ENCODE measurements at places on chromosomes 4 and X. TPM values are rescaled to one million over a fixed set of nuclear protein-coding genes. Genes with fewer than 3 reads are reported as not detected.
A peak's percentile ranks its signal among the peaks of the same experiment; 100 is the strongest.

GRCh38 chr4:55329012-55329411, 17.0 kb upstream of the SRD5A3 start:
- no peak for DNase-seq
- no peak overlapping the region for H3K27ac ChIP-seq
- peaks cover 9% of the 10 kb centered on the region for H3K4me1 ChIP-seq
- no peak overlapping the region for H3K4me3 ChIP-seq
- H3K27me3 ChIP-seq: peaks cover 6% of the 10 kb centered on the region
- peaks cover 4% of the 10 kb centered on the region for H3K36me3 ChIP-seq

DNA sequence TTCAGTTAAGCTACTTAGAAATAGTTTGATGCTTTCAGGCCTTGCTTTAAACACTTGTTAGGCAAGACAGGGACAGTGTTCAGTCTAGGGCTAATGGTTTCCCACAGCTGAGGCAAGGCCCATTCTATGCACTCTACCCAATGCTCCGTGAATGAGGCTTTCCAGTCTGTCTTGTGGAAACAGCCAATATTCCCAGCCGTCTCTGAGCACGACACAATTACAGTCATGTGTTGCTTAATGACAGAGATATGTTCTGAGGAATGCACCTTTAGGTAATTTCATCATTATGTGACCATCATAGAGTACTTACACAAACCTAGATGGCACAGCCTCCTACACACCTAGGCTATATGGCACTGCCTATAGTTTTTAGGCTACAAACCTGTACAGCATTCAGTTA, 9.5 kb upstream of the FAM200B start:
- H3K27ac ChIP-seq: no peak overlapping the region
- H3K4me1 ChIP-seq: peaks cover 6% of the 10 kb centered on the region
- H3K4me3 ChIP-seq: no peak overlapping the region
- H3K36me3 ChIP-seq: peaks cover 3% of the 10 kb centered on the region
- DNase-seq: no peak

Gene GPR34
- 0.51 TPM for total RNA-seq

- H3K4me3 ChIP-seq: no peak overlapping the region
- no peaks in the 10 kb centered on the region for H3K27me3 ChIP-seq
- peaks cover 3% of the 10 kb centered on the region for H3K4me1 ChIP-seq
- H3K27ac ChIP-seq: no peak overlapping the region
Measured at GRCh38 chr4:171644430-171645057, 168.7 kb upstream of the GALNTL6 start.

Gene MAGED4
- total RNA-seq: 0.96 TPM

Gene STAP1
- total RNA-seq: 22.0 TPM

GRCh38 chr4:112889619-112890527, 159.6 kb upstream of the ANK2 start:
- H3K27ac ChIP-seq: no peak overlapping the region
- H3K4me3 ChIP-seq: no peak overlapping the region
- DNase-seq: no peak
- no peaks in the 10 kb centered on the region for H3K4me1 ChIP-seq

GRCh38 chr4:52094376-52095145, 43.5 kb downstream of the SPATA18 start:
- H3K27ac ChIP-seq: no peak overlapping the region
- no peaks in the 10 kb centered on the region for H3K36me3 ChIP-seq
- H3K27me3 ChIP-seq: peaks cover 23% of the 10 kb centered on the region
- no peak for DNase-seq

Gene GLUD2
- 0.26 TPM for total RNA-seq

DNA sequence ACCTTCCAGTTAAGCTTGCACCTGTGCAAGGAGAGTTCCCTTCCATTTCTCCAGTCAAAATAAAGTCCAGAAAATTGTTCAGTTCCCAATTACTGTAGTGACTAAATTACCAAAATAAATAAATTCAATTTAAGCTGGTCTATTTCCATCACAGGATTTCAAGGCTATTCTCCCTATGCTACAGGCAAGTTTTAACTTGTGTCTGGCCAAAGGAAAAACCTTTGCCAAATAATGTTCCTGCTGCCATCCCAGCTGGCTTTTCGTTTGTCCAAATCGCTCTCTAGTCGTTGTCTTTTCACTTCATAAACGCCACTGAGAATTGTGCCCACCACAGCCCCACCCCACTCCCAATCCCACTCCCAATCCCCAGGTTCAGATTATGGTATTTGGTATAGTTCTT, 2.4 kb downstream of the KCTD8 start:
- peaks cover 46% of the 10 kb centered on the region for H3K27me3 ChIP-seq
- peaks cover 22% of the 10 kb centered on the region for H3K4me1 ChIP-seq
- no peak overlapping the region for H3K27ac ChIP-seq
- DNase-seq: no peak
- H3K36me3 ChIP-seq: no peaks in the 10 kb centered on the region
- H3K4me3 ChIP-seq: peak overlapping the region; percentile 8

DNA sequence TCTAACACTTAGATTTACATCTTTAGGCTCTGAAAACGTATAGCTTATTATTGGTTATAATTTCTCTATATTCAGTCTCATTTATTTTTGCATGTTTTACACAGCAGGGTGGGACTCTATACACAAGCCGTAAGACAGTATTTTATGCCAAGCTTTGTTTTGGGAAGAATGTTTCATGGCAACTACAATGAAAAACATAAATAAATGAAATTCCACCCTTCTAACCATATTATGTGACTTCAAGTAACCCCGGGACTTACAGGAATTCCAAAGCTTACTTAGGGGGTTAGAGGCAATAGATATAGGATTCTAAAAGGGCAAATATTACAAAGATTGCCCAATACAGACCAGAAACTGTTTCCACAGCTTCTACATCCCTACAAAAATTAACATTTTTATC, 370.9 kb downstream of the PRR32 start:
- no peaks in the 10 kb centered on the region for H3K4me1 ChIP-seq
- no peak for DNase-seq
- H3K4me3 ChIP-seq: no peak overlapping the region
- H3K27ac ChIP-seq: no peak overlapping the region
- H3K36me3 ChIP-seq: no peaks in the 10 kb centered on the region

Gene STAG2
- 89.5 TPM for total RNA-seq

- H3K27ac ChIP-seq: no peak overlapping the region
- H3K36me3 ChIP-seq: no peaks in the 10 kb centered on the region
- H3K27me3 ChIP-seq: peaks cover 8% of the 10 kb centered on the region
- H3K4me1 ChIP-seq: no peaks in the 10 kb centered on the region
- no peak for DNase-seq
Measured at GRCh38 chrX:37075892-37076595, 67.9 kb downstream of the FAM47C start.

- H3K4me3 ChIP-seq: peak within 1 kb of the TSS; percentile 56
- H3K27me3 ChIP-seq: no peaks in the 10 kb centered on the region
- H3K4me1 ChIP-seq: peaks cover 35% of the 10 kb centered on the region
- H3K27ac ChIP-seq: peak within 1 kb of the TSS; percentile 70
Measured at GRCh38 chr4:153204247-153204671, at the start of gene TRIM2. Gene TRIM2, plus strand, starts transcription at chr4:153204443. Its CDS starts 88 bp downstream, at chr4:153204531.

DNA sequence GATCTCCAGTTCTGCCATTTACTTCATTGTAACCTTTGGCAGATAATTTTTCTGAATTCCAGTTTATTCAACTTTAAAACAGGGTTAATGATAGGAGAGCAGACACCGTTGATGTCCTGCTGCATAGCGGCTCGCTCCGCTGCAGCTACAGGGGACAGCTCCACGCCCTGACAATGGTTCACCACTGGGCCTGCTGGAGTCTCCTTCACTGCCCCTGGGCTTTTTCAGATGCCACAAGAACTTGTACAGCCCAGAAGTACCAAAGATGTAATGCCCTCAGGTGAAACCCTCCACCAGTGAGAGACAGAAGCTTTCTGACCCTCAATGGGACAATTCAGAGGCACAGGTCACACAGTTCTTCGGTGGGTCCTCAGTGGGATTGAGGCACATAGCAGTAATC, 22.7 kb upstream of the SEPTIN11 start:
- no peak overlapping the region for H3K27ac ChIP-seq
- H3K27me3 ChIP-seq: peaks cover 13% of the 10 kb centered on the region
- no peaks in the 10 kb centered on the region for H3K36me3 ChIP-seq
- no peaks in the 10 kb centered on the region for H3K4me1 ChIP-seq
- H3K4me3 ChIP-seq: no peak overlapping the region
- no peak for DNase-seq

Measured in activated T-cell treated with anti-CD3 and anti-CD28 coated beads, Interleukin-2, amount 50 U/mL, for 72 hours (primary cell).